Memory B cell (primary cell): ENCODE measurements at places on chromosomes 3 and 15.

GRCh38 chr3:197562398-197563251, 6.9 kb upstream of the BDH1 start:
- no peak for DNase-seq

- no peak for DNase-seq
These were observed 8.9 kb upstream of the CNTN3 start for GRCh38 chr3:74623261-74623836.

- DNase-seq: no peak
These were observed 35.6 kb upstream of the MUC4 start for GRCh38 chr3:195847055-195847950.

GRCh38 chr3:44248152-44248551, 6.5 kb downstream of the TOPAZ1 start:
- no peak for DNase-seq

- no peak for DNase-seq
These were observed 441.4 kb upstream of the AGTR1 start for GRCh38 chr3:148255981-148256969.

DNA sequence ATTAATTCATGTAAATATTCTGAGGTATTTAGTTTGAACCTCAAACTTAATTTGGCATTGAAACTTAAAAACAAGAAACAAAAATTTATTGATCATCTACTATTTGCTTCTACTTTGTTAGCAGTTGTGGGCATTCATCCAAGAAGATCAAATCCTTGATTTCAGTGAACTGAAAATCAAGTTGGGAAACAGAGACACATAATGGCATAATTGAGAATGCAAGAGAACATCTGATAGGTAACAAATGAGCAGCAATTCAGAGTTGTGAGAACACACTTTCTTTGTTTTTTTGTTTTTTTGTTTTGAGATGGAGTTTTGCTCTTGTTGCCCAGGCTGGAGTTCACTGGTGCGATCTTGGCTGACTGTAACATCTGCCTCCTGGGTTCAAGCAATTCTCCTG, 33.9 kb upstream of the MED12L start:
- DNase-seq: no peak

- no peak for DNase-seq
These were observed 1.0 kb upstream of the GALNT15 start for GRCh38 chr3:16173283-16174025.

DNA sequence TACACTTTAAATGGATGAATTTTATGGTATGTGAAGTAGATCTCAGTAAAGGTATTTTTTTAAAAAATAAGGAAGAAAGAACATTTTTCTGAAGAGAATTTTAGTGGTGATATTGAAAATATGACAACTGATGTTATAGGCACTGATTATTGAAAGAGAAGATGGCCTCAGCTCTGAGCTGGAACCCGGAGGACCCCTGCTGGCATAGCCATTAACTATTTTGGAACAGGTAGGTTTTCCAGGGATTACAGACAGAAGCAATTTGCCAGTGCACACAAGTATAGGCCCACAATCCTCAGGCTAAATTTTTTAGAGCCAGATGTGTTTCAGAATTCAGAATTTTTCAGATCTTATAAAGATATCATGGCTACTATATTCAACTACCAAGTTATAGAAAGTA, 315.9 kb upstream of the GPR149 start:
- no peak for DNase-seq

DNA sequence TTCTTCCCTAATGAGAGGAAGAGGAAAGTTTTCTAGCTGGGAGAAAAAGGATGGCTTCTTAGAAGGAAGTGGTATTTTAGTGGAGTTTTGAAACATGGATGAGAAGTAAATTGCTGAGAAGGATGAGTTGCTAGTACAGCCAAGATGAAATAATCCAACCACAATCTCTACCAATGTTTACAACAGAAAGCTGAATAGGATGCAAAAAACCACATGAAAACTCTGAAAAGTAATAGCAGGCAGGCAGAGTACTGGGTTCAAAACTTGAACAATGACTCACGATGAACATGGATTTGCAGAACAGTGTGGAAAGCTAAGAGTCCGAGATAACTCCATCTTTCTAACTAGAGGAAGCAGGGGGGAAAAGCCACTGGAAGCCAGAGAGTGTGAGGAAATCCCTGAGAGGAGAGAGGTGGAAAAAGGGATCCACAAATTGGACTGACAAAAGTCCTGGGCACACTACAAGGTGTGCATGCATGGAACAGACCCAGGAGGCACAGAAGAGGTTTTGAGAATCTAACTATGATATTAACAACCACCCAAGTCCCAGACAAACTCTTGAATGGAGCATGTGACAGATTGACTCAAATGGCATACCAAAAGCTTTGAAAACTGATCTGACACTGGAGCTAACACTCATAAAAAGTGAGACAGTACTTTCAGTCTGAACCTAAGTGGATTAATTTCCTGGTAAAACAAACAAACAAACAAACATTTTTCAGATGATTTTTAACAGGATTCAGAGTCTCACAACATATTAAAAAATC, 76.7 kb downstream of the ST6GAL1 start:
- no peak for DNase-seq

DNA sequence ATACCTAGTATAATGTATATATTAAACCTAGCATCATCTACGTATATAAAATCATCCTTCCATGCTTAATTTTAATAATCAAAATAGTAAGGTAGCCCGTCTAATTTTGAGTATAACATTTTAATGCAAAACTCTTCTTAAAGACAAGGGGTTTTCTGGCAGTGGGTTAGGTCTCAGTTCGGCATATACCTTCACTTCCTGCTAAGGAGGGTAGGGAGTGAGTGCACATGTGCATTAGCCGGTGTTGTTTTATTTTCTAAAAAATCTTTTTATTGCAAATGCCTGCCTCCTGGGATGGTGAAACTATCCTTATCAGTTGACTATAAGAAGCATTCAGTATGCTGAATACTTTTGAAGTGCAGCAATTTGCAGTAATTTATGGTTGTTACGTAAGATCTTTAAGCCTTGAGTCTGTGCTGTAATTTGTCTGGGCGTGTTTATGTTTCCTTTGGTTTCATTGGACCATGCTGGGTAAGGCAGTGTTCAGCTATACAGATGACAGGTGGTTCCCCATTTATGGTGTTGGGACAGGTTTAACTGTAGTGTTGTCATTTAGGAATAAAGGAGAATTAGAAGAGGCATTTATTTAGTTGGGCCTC, 11.7 kb downstream of the ARHGEF26 start:
- no peak for DNase-seq

DNA sequence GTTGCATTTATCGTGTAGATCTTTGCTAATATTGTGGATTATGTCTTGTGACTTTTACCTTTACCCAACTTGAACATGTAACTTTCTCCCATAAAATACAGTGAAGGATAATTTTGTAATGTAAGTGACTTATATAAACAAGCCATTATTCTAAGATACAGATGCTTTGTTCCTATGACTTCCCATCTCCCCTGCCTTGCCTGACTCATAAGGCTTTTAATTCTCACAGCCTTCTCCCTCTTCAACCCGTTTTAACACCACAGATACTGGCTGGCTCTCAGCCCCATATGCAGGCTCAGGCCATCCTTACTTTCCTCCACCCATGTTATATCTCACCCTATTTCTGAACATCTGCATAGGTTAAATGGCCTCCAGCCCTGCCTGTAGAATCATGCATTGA, 4.1 kb downstream of the CCNDBP1 start:
- DNase-seq: no peak

GRCh38 chr3:104846270-104846669, 520.4 kb upstream of the ALCAM start:
- DNase-seq: no peak

DNA sequence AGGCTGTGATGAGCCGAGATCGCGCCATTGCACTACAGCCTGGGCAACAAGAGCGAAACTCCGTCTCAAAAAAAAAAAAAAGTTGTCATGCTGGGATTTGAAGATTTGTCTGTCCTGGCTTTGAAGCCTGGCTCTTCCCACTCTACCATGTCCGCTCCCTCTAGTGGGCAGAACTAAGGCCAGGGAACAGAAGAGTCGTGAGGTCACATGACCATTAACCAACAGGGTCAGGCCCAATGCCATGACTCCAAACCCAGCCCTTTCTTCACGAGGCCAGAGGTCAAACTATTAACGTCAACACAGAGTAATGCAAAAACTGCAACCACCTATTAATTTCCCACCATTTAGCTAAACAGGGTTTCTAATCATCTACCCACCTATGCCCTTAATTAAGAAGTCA, 212.1 kb downstream of the ADAMTS17 start:
- DNase-seq: no peak

DNA sequence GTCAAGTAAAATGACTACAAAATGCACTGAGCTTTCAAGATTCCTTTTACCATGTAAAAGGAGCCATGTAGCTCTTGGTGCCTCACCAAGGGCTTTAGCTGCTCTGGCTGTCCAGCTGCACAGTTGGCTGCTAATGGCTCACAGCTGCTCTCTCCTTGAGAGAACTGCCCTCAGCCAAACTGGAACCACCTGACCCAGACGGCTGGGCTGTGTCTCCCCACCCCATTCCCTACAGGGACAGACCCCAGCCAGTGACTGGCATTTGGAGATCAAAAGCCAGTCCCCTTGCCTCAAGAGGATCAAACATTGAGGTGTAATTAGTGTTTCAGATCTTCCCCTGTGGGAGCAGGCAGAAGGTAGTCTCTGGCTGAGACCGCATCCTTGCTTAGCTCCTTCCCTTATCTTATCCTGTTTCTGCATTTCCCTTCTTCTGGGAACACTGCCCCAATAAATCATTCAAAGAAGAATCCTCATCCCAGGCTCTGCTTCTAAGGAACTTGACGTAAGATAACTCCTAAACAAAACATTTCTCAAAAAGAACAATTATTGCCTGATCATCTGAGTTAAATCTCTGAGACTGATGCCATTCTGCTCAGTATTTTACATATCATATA, 28.6 kb upstream of the UBE2E2 start:
- no peak for DNase-seq

- DNase-seq: no peak
These were observed 50.3 kb downstream of the PSMD6 start for GRCh38 chr3:63972987-63973386.

DNA sequence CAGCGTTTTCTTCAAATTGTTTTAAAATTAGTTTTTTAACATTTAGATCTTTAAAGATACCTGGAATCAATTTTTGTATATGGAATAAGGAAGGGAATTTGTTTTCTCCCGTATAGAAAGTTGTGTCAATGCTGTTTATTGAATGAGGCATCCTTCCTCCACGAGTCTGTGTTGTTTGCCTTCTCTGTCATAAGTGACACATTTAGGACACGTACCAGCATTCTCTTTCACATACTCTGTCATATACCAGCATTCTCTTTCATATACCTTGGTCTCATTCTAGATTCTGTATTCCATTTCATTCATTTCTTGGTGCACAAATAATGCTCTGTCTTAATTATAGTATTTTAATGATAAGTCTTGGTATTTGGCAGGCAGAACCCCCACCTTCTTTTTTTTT, 10.3 kb downstream of the ATP11B start:
- DNase-seq: no peak

- no peak for DNase-seq
These were observed 107.4 kb upstream of the FLNB start for GRCh38 chr3:57900786-57901185.

DNA sequence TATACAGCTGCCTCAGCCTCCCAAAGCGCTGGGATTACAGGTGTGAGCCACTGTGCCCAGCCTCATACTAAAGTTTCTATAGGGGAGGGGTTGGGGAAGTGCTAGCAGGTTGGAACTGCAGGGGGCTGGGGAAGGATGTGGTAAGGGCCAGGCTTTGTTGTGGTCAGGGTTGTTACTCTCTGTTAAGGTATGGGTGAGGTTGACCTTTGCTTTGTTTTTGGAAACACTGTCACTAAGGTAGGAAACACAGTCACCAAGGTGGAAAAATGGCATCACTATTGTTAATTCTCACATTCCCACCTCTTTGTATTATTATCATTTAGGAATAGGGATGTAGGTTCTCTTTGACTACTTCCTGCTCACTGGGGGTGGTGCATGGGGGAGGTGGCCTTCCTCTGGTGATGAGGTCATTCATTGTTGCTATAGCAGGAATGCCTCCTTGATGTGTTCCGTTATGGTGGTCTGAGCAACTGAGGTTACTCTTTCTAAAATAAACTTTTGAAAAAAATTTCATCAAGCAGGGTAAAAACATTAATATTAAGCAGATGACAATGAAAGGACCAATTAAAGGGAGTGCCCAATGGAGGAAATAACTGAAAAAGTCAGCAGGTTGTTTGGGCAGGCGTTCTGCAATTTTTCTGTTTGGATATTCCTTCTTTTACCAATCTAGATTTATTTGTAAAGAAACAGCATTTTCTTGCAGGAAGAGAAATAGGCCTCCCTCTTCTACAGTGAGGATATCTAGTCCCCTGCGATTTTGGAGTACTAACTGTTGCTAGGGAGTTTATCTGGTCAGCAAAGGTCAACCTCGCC, 150.5 kb downstream of the WDR76 start:
- no peak for DNase-seq
